GM12891 (cell line): ENCODE measurements at places on chromosomes 2 and 18.

DNA sequence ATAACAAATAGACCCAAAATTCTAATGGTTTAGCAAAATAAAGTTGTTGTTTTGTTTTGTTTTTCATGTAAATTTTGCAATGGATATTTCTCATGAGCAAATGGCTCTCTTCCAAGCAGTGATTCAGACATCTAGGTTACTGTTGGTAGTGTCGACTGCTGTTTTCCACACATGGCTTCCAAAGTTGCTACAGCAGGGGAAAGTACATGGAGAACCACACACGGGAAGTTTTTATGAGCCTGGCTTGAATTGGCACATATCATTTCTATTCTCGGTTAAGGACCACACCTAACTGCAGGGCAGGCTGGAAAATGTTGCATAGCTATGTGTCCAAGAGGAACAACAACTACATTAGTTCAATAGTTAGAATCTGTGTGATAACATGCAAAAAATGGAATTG, 262.1 kb downstream of the GALNT13 start:
- no peak for DNase-seq

DNA sequence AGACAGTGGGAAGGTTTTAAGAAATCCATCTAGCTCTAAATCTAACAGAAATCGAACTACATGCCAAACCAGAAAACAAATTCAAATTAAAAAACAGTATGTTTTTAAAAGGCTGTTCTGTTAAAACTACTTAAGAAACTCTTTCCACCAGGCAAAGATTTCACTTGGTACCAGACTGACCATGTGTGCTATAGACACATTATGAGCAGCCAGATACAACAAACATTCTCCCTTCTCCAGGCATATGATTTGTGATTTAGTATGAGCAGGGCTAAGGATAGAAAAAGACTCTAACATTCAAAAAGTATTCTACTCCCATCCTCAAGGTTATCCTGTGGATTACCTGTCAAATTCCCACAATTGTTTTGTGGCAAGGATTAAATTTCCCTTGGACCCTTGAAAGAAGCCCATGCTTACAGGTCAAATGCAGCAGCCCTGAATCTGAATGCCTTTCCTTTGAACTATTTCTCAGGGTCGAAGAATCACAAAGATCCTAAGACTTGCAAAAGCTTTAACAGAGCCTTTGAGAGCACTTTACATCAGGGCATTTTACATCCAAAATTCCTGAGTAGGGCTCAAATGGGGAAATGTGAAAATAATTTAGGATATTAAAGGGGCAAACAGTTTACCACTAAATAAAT, 42.5 kb upstream of the TTC32 start:
- no peak for DNase-seq

GRCh38 chr2:161076936-161077335, 83.3 kb upstream of the TANK start:
- no peak for DNase-seq

DNA sequence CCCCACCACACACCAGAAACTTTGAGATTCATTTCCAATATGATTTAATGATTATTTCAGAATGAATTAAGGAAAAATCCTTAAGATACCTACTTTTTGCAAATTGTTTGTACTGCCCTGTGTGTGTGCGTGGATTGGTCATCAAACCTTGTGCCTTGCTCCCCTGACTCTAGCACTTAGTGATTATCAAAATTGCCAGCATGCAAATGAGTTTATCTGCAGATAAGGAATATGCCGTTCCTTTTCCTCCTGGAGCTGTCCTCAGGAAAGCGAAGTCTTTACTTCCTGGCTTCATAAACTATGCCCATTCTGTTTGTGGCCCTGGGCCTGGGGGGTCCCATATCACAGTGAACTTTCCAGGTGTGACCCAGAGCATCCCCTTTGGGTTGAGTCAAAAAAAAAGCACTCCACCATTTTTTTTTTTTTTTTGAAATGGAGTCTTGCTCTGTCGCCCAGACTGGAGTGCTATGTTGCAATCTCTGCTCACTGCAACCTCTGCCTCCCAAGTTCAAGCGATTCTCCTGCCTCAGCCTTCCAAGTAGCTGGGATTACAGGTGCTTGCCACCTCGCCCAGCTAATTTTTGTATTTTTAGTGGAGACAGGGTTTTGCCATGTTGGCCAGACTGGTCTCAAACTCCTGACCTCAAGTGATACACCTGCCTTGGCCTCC, 11.4 kb downstream of the CHMP1B start:
- DNase-seq, result no peak

DNA sequence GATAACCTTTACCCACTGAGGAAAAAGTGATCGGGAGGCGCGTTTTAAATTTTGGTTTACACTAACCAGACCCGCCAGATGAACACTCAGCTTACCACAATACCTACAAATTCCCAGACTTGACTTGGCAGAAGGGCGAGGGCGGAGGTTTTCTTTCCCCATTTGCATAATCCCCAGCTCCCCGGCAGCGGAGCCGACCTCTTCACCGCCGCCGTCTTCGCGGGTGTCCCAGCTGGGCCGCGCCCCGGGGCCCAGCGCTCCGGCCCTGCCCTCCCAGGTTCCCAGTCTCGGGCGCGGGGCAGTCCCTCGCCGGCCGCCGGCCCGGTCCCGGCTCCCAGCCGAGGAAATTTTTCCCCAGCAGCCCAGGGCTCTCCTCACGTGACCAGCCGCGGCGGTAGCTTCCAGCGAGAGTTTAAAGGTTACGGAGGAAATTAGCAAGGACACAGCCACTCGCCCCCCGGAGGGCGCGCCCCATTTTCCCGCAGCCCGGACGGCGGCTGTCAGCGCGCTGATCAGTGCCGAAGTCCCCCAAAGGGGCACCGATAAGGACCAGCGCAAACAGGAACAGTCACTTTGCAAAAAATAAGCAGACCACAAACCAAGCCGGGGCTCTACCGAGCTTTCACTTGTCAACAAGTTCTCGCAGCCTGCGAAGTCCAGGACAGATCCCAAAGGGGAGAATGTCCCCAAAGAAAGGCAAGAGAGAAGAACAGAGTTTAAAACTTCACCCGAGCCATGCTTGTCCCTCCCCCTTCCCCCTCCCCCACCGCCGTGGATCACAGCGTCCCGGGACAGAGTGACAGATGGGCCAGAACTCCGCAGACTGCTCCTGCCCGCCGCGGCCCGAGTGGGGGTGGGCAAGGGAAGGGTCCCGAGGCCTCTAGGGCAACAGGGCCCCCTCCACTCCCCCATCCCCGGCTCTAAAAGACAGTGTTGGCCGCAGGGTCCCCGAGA, 1.3 kb upstream of the PRKCE start:
- no peak for DNase-seq

GRCh38 chr2:85156153-85156552, 23.0 kb downstream of the TCF7L1 start:
- no peak for DNase-seq

DNA sequence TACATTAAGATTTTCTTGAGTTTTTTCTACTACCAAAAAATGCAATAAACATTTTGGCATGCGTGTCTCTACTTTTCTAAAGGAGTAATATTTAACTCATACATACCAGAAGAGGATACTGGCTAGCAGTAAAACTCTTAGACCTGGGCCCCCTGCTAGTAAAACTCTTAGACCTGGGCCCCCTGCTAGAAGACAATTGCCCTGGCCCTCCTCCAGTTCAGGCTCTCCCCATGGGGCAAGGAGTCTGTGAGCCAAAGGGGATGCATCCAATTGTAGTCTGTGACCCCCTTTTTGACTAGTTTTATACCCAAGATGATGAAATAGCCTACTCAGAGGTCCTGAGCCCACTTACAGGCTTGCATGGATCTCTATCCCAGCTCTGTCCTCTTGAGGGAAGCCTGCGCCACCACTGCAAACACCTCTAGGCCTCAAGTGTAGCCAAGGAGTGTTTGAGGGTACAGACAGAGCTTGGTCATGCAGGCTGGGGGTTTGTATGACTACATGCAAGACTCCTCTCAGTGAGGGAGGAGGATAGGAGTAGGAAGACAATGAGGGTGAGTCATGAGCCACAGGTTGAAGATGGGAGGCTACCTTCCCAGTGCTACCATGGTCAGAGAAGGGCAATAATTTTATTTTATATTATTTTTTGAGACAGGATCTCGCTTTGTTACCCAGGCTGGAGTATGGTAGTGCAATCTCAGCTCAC, 45.2 kb upstream of the PGAP1 start:
- DNase-seq, result no peak

- DNase-seq, result no peak
Measured at GRCh38 chr2:240519396-240520129, 38.2 kb downstream of the ANKMY1 start.

DNA sequence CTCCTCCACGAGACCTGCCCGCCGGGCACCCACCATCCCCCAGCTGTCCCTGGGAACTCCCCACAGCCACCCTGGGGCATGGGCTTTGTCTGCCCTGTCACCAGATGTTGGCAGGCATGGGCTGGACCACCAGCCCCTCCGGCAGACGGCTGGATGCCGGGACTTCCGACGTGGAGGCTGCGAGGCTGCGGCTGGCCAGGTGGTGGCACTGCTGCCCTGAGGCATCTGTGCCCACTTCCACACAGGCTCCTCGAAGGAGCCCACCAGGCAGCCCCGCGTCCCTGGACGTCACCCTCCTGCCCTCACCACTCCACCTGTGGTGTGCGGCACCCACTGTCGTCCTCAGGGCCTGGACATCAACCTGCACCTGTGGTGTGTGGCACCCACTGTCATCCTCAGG, 319.9 kb upstream of the SALL3 start:
- peak; percentile 38 for DNase-seq

GRCh38 chr18:77077941-77078689, 54.5 kb downstream of the MBP start:
- DNase-seq, result no peak

GRCh38 chr18:26133652-26134051, at the start of gene PSMA8:
Gene PSMA8 (plus strand): TSS chr18:26133869. CDS start chr18:26133966, 97 bp downstream.
- peak; percentile 40 for DNase-seq

GRCh38 chr2:43358410-43359201, 132.2 kb upstream of the ZFP36L2 start:
- no peak for DNase-seq

GRCh38 chr2:56714400-56714799, 530.6 kb downstream of the CCDC85A start:
- no peak for DNase-seq

GRCh38 chr2:239905306-239905705, 119.8 kb downstream of the NDUFA10 start:
- DNase-seq, result no peak

- DNase-seq, result no peak
Measured at GRCh38 chr2:44135296-44135695, 33.4 kb upstream of the PPM1B start.

- DNase-seq, result no peak
Measured at GRCh38 chr2:237143676-237144440, 58.2 kb downstream of the COPS8 start.

GRCh38 chr2:128755695-128756364, 437.2 kb upstream of the HS6ST1 start:
- DNase-seq, result no peak

DNA sequence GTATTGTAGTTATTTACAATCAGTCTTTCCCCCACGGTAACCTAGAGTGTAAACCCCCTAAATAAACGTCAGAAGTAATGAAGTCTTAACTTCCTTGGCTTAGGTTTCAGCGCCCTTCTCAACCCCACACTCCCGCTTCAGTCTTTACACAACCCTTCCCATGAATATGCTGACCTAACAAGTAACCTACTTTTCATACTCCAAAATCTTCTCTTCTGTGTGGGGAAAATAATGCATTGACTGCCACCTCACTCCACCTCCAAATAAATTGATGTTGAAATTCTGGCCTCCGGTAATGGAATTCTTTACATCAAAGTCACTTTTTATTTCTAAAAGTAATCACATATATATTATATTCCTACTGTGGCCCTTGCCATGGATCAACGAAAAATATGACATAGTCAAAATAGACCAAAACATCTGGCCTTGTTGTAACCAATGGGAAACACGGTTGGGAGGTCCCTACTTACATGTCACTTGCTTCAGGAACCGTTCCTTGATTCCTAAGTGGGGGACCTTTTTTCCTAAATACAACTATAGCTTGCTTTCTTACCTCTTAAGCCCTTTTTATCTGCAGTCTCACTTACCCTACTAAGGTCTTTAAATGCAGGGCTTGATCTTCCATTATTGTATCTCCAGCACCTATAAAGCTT, 961 bp downstream of the GEN1 start:
- no peak for DNase-seq

DNA sequence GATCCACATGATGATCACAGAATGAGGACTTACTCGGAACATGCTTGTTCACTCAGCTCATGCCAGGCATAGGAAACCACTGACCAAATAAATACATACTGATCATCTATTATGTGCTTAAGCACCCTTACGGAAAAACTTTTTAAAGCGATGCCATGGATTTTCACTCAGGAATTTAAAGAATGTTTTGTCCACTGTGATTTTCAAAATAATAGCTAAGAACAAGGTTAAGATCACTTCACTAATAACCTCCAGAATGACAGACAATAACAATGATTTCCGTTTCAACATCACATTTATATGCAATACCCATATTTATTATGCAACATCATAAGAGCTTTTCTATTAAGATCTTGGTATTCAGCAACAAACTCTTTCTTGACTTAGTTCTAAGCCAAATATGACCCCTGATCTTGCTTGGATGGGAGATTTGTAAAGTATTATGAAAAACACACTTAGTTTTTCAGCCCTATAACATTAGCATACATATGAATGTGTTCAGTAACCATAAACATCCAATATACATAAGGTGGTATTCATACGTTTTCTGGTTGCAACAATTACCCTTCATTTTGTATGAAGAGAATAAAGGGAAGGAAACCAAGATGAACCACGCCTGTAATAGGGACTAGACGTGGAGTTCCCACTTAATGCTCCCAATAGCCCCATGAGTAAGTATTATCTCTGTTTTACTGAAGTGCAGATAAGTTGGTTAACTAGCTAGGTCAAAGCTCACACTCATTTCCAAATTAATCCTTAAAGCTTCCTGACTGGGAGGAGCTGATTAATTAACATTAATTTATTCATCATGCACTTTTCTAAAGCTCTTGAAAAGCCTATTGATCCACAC, 1.9 kb downstream of the CD302 start:
- DNase-seq, result no peak

GRCh38 chr2:29009711-29010677, 28.9 kb downstream of the TOGARAM2 start:
- DNase-seq, result no peak

DNA sequence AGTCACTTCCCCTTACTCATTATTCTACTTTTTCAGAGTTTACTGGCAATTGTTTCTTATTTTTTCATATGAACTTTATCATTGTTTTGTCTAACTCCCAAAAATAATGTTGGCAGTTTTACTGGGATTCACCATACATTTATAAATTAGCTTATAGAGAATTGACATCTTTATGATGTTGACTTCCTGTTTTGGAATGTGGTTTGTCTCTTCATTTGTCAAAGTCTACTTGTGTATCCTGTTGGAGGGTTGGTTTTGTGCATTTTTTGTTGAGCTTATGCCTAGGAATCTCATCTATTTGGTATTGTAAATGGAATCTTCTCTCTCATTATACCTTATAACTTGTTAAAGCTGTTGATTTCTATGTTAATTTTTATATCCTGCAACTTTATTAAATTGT, 16.4 kb downstream of the EPC2 start:
- DNase-seq, result no peak

DNA sequence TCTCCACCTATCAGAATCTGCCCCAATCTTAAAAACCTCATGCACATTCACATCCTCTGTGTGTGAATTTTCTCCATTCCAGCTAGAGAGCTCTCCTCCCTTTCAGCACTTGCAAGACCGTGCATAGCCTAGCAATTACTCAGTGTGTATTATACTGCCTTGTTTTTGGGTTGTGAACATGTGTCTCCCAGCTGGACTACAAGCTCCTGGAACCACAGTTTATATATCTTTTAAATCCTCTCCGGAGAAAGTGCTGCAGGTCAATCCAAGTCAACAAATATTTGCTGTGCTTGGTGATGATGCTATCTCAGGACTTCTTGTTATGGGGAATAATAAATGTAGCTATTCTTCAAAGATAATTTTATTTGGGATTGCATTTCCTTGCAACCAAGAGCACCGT, 58.2 kb upstream of the MEX3C start:
- no peak for DNase-seq

- no peak for DNase-seq
Measured at GRCh38 chr18:6950641-6951040, 167.0 kb downstream of the LAMA1 start.
